Heart left ventricle (tissue), 16 donors: ENCODE measurements at places on chromosomes 11 and 22.

GRCh38 chr11:132888226-132888625 lies 644.1 kb downstream of the OPCML start:
- no peak for DNase-seq

DNA sequence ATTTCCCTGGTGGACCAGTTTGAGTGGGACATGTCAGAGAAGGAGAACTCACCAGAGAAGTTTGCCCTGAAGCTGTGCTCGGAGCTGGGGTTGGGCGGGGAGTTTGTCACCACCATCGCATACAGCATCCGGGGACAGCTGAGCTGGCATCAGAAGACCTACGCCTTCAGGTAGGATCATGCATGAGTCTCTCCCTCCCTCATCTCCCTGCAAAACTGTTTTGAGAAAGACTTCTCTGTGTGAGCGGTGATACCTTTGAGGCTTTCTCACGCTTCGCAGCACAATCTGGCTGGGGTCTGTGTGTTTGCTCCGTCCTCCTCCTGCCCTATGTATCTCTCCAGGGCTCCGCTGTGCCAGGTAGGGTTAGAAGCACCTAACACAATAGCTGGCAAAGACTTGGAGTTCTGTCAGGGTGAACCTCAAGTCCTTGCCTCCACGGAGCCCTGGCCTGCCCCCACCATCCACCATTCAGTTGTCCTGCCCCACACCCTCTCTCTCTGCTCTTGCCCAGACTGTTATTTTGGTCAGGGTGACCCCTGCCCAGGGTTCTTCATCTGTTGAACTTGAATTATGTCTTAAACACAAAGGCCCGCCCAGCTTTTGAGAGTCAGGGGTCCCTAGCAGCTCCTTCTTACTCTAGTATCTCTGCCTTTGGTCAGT lies 13.4 kb downstream of the DERL3 start:
- DNase-seq, result no peak

DNA sequence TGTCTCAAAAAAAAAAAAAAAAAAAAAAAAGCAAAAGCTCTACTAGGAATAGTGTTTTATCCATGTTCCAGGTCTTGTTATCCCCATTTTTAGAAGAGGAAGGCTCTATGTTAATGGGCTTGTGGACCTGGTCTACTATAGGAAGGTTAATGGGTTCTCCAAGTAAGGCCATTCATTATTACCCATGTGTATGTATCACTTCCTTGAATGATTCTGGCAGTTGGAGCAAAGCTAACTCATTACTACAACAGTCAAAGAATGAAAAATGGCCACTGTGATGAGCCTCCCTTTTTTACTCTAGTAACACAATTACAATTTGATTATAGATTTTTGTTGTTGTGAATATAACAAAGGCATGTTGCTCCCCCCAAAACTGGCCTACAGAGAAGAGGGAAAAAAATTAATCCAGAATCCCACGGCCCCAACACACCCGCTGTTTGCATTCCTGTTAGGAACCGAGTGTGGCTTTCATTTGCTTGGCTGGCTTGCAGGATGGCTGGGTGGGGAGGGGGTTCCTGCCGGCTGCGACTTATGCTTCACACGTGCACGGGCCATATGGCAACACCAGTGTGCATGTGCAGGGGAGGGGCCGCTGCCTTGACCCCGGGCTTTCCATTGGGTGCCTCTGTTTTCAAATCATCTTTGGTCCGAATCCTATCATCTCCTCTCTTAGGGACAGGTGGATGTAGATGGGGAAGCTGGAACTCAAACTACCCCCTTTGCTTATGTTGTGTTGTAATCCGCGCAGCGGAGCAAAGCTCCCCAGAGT lies 148.8 kb downstream of the HIPK3 start:
- no peak for DNase-seq

DNA sequence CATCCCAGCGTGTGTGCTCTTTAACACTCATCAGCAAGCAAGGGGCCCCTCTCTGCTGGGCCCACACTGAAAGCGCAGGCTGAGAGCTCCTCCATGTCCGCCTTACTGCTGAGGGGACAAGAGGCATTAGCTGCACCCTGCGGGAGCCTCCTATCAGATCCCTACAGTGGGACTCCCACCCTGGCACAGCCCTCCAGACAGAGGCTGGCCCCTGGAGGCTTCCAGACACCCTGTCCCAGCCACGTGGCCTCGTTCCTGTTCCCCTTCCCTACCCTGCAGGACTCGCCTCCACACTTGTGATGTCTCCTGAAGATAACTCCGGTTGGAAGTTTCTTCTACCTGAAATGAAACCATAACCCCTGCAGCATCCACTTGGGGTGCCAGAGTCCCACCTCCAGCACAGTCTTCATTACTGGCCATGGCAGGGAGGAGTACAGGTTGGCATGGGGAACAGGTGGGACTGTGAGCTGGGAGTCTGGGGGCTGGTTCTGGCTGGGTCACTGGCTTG lies 5.0 kb upstream of the SH3BP1 start:
- no peak for DNase-seq

DNA sequence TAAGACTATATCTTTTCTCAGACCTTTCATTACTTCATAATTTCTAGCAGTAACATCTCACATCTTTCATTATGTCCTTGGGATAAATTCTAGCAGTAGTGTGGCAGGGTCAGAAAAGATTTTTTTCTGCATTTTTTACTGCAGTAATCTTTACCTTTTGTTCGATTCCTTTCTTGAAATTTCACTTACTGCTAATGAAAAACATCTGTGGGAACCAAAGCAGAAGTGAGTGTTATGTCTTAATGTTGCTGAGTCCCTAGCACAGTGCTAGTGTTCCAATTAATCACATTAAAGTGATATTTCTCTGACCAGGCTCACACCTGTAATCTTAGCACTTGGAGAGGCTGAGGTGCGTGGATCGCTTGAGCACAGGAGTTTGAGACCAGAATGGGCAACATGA lies 123.6 kb downstream of the EHF start:
- no peak for DNase-seq

GRCh38 chr11:122632181-122632824 lies 23.2 kb upstream of the UBASH3B start:
- no peak for DNase-seq

GRCh38 chr11:21640491-21640890 lies 552.4 kb upstream of the ANO5 start:
- no peak for DNase-seq

GRCh38 chr22:28743852-28744251 lies 2.0 kb downstream of the HSCB start:
- DNase-seq, result no peak
